NCI-H774 (cell line): ENCODE measurements at places on chromosomes 6 and 20.
A peak's percentile ranks its signal among the peaks of the same experiment; 100 is the strongest.

DNA sequence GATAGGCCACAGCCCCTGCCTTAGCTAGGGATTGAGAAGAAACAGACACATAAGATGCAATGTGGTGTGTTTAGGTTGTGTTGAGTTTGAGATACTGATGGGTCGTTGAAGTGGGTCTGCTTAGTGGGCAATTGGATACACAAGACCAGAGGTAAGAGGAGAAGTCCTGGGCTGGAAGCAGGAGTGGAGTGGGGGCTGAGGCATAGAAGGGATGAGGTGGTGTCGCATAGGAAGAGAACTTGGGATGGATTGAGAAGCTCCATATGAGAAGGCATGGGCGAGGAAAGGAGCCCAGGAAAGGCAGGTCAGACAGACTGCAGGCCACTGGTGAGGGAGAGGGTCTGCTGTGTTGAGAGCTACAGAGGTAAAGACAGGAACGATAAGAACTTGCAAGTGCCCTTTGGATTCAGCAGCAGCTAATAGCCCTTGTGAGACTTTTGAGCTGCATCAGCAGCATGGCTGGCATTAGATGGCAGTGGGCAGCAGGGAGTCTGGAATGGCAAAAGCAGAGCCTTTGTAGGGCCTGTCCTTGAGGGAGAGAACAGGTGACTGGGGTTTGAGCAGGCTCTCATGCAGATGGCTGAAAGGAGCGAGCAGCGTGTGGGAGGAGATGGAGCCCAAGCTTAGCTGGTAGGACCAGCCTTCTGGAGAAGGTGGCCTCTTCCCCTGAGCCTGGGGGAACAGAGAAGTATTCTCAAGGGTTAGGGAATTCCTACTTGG, 33.2 kb downstream of the PLCG1 start:
- no peak for DNase-seq

DNA sequence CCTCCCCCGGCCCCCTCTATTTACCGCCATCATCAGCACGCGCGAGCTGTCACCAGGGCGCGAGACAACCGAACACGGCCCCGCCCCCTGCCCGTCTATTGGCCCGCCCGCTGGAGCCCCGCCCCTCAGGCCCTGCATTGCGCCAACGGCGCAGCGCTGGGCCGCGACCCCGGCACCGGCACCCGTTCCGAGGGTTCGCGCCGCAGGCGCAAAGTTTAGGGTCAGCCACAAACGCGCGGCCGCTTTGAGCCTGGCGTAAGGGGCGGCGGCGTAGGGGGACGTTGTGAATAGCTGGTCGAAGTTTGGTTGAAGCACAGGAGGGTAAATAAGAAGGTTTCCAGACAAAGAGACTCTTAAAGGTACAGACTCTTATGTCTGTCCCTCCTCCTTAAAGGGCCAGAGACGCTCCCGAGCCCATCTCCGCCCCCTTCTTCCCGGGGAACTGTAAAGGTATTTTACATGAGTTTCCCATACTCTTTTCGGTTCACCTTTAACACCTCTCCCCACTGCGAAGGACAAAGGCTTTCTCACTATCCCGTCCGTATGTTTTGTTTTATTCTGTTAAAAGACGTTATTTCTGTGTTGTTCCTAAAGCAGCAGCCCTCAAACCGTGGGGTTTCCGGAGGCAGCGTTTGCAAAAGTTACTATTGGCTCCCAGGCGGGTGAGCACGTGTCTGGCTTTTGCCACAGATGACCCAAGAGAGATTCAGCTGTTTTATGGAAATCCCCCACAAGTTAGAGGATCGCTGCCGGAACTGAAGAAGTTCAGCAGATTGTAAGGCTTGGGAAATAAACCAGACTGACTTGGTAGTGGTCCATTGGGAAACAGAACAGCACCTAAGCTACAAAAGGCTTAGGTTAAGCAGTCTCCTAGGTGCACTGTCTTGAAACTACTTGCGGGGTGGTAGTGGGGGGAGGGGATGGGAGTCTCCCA, at the start of gene USP49:
Gene USP49, minus strand, starts transcription at position 76 of the 934 bp plus-strand sequence. CDS start 88,392 bp downstream, outside the sequence.
- DNase-seq, result peak; percentile 80

- no peak for DNase-seq
Observed at GRCh38 chr6:135132776-135133175, 48.3 kb upstream of the MYB start.

- DNase-seq, result no peak
Observed at GRCh38 chr20:58584881-58585752, 66.0 kb upstream of the STX16 start.

- no peak for DNase-seq
Observed at GRCh38 chr6:163460307-163460782, 45.8 kb downstream of the QKI start.
